Lung (tissue), 17 donors: ENCODE measurements at places on chromosomes 3 and 15. TPM values are rescaled to one million over a fixed set of nuclear protein-coding genes. Genes with fewer than 3 reads are reported as not detected.

C15orf39 gene
- polyA plus RNA-seq = 34.4 TPM

CHL1 gene
- polyA plus RNA-seq = 1.1 TPM

CDHR4 gene
- 6.3 TPM for polyA plus RNA-seq

CD86 gene
- 10.5 TPM for polyA plus RNA-seq

CMTM7 gene
- 33.1 TPM for polyA plus RNA-seq

MYL3 gene
- polyA plus RNA-seq = 1.9 TPM

THBS1 gene
- 544 TPM for polyA plus RNA-seq

TMEM212 gene
- 4.6 TPM for polyA plus RNA-seq

ATP2C1 gene
- polyA plus RNA-seq = 52.4 TPM

ARGFX gene
- not detected for polyA plus RNA-seq

COLQ gene
- polyA plus RNA-seq = 1.0 TPM

RNU6-1 gene
- polyA plus RNA-seq = not detected

VWA5B2 gene
- polyA plus RNA-seq = 0.12 TPM

TEX55 gene
- not detected for polyA plus RNA-seq

IQCF5 gene
- polyA plus RNA-seq = not detected

GOLGA6C gene
- polyA plus RNA-seq = not detected

KBTBD12 gene
- 0.37 TPM for polyA plus RNA-seq

RYR3 gene
- 0.09 TPM for polyA plus RNA-seq

TNFAIP8L3 gene
- polyA plus RNA-seq = 20.5 TPM

SUSD5 gene
- polyA plus RNA-seq = 0.17 TPM

PIERCE2 gene
- 2.8 TPM for polyA plus RNA-seq

VPS39 gene
- 39.3 TPM for polyA plus RNA-seq

SLC51A gene
- 0.73 TPM for polyA plus RNA-seq

CADPS gene
- polyA plus RNA-seq = 0.13 TPM

PPP1R14D gene
- polyA plus RNA-seq = not detected

FAM227B gene
- 3.3 TPM for polyA plus RNA-seq

KCNMB3 gene
- 1.9 TPM for polyA plus RNA-seq
